ENCODE measurements at places on chromosomes 3 and 15. TPM values are rescaled to one million over a fixed set of nuclear protein-coding genes. Genes with fewer than 3 reads are reported as not detected.

GRCh38 chr3:164208821-164209220 lies 869.5 kb downstream of the SI start:
- DNase-seq: peak; percentile 15

GRCh38 chr3:150538324-150539208 lies 7.7 kb downstream of the SERP1 start:
- DNase-seq: no peak

- DNase-seq: no peak
Observed at GRCh38 chr3:193767353-193768069, 174.5 kb downstream of the OPA1 start.

GRCh38 chr3:102018551-102018950 lies 169.2 kb downstream of the NFKBIZ start:
- DNase-seq: no peak

ATXN7 gene
- total RNA-seq: 21.0 TPM

LINGO1 gene
- 18.8 TPM for total RNA-seq

DNA sequence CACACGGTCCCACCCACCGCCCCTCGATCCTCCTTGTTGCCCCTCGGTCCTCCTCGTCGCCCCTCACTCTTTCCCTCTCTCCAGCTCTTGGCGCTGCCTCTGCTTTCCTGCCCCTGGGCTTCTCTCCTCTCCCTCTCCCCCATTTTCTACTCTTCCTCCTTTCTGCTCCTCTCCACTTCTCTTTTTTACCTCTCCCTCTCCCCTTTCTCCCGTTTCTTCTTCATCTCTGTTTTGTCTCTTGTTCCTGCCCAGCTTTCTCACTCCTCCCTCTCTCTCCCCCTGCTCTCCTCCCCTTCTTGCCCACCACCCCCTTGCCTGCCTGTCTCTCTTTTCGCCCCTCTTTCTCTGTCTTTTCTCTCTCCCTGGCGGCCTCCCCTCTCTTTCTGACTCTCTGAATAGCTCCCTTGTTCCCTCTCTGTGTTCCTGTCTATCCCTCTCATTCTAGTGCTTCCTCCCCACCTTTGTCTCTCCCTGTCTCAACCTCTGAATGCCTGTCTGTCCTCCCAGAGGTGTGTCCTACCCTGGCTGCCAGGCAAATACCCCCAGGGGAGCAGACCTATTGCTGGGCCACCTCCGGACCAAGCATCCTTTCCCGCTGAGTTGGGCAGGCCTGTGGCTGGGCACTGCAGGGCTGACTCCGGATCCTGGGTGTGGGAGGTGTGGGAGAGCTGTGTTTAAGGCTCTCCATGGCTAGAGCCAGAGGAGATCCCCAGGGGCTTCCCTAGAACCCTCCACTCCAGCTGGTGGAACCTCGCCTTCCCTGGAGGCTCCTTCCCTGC lies 41.0 kb downstream of the EPHB3 start:
- no peak for DNase-seq
